ENCODE measurements at places on chromosomes 7 and 10.
A peak's percentile ranks its signal among the peaks of the same experiment; 100 is the strongest.

DNA sequence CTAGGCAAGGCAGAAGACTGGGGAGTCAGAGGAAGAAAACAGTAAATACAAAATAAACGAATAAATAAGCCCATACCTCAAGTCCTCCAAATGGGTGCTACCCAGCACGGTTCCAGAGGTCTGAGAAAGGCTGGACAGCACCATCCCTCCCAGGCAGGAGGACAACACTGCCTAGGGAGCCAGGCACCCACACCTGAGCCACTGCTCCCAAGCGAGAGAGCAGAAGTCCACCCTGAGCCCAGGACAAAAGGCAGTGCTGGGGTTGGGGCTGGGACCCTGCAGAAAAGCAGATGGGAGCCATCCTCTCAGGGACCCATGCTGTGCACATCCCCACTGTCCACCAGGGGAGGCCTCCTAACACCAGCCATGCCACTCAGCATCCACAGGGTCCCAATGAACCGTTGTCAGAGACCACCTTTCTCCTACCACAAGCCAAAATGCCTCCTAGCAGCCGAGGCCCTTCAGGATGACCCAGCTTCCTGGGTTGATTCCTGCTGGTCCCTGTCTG lies 16.2 kb downstream of the GFRA1 start:
- DNase-seq, result no peak

GRCh38 chr7:151691449-151691848 lies 171.8 kb upstream of the RHEB start:
- no peak for DNase-seq

DNA sequence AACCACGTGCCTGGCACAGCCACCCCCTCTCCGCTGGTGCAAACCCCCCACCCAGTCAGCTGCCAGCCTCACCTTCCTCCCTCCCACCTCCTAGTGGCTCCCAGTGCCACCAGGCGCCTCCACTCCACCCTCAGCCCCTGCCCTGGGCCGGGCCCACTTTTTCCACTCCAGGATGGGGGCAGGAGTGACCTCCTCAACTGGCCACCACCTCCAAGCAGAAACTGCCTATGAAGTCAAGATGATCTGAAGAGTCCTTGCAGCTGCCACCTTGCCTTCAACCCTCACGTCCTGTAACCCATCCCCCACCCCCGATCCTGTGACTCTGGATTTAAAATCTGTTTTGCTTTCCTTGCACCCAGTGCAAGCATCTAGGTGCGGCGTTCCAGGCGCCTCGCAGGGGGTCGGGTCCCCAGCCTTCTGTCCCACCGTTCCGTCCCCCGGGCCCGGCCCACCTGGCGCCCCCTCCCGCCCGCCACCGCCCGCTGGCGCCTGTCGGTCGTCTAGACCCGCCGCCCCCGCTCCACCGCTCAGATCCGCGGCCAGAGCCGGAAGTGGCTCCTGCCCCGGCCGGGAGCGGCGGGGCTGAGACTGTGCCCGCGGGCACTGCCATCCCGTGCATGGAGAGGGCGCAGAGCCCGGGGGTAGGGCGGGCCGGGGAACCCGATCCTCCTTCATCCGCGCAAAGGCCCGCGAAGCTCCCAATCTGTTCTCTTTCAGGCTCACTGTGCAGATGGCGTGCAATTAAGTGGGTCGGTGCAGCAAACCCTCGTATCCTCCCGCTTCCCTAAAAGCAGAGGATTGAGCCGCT lies 51.2 kb upstream of the GTF2I start:
- DNase-seq, result peak; percentile 70

DNA sequence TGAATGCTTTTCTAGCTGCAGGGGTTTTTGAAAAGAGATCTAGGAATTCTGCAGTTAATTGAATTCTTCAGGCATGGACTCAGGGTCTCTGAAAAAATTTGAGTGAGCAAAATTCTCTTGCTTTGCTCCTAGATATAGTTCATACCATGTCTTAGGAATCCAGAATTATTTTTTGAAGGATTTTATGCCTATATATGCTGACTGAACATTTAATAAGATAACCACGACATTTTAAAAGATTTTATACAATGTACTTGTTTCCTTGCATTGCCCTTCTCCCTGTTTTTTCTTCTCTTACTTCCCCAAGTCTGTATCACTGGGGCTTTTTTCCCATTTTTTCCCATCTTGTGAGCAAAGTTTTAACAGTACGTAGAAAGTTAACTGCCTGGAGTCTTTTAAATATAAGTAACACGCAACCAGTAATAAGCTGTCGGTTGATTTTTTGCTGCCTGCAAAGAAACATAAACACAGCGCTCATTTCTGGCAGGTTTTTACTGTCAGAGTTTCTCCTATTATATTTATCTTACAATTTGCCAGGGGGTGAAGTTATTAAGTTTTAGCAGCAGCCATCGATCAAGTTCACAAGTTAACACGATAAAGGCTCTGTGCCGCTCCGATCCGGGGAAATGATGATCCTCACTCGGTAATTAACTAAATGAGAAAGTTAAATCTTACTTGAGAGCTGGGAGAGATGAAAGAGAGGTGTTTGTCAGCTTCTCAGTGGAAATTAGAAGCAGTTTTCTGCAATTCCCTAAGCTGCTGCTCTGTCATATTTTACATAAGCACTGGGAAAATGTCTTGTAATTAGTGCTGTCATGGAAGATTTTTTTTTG lies 81.0 kb downstream of the POLL start:
- DNase-seq, result no peak

DNA sequence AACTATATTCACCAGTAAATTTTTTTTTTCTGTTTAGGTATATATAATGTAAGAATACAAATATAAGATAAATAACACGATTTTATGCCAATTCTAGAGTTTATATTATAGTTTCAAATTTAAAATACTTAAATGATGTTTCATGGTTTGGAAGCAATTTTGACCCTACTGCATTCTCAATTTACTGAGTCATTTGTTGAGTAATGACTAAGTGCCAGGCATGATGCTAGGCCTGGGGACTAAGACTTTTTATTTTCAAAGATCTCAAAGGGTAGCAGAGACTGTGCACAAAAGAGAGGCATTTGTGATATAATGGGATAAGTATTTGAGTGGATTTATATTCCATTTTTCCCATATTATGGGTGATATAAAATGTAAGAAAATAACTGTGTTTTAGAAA lies 78.9 kb upstream of the SMIM30 start:
- no peak for DNase-seq
